ENCODE measurements at places on chromosomes 13 and 19.

GRCh38 chr13:97502706-97503105, 68.7 kb downstream of the RAP2A start:
- DNase-seq: no peak

GRCh38 chr19:55858969-55859368, 22.6 kb downstream of the NLRP4 start:
- no peak for DNase-seq

- DNase-seq: no peak
Observed at GRCh38 chr13:45196096-45196495, 4.7 kb downstream of the KCTD4 start.

GRCh38 chr19:9995999-9996398, 14.3 kb downstream of the COL5A3 start:
- no peak for DNase-seq

- no peak for DNase-seq
Observed at GRCh38 chr13:75418997-75419396, 63.0 kb downstream of the TBC1D4 start.

- DNase-seq: no peak
Observed at GRCh38 chr13:110841846-110842245, 73.0 kb downstream of the ANKRD10 start.

DNA sequence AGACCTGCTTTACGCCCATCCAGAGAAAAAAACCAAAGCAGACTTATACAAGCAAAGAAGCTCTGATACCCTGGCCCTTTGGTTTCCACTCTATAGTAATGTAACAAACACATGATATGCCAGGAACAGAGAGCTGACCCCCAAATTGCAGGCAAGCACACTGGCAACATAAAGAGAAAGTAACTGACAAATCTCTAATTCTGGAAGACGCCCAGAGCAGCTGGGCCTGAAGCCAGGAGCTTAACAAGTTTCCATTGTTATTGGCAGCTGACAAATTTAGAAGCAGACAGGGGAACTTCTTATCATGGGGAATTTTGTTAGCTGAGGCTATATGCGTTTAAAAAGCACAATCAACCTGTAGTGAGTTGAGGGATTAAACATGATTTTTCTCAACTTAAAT, 158.0 kb downstream of the DLEU7 start:
- no peak for DNase-seq

DNA sequence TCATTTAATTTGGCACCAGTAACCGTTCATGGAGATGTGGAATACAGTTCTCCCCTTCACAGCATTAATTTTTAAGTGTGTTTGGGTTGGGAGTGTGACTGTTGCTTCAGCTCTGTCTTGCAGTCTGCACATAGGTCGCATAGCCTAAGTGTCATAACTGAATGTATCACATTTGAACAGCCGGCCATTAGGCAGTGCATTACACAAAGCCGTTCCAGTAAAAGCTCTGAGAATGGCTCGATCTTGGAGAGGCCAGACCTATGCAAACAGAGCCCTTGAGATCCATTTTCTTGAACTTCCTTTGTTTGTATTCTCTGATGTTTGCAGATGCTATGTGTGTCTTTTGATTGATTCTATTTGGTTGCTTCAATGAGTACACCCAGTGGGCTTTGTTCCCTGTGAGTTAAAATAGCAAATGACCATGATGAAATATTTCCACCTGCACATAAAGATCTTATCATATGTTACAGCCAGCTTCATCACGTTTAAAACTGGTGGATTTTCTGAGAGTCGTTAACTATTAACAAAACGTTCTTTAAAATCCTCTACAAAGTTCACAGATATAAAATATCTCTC, 1104.9 kb upstream of the SLC10A2 start:
- DNase-seq: no peak

GRCh38 chr13:49690133-49690994, 922 bp downstream of the EBPL start:
- DNase-seq: peak; percentile 31

DNA sequence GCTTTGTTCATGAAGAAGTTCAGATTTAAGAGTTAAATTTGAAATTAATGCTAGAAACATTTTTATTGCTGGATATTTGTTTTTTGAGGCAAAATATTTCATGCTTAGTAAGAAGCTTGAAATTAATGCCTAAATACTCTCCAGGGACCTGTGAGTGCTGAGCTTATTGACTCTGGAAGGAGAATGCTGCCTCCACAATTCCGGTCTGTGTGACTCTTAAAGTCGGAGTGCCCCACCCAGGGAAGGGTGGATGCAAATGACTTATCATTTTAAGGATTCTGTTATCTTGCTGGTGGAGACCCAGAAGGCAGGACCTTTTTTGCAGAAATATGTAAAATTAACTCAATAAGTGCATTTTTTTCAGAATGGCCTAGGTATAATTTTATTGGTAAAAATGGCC, 143.8 kb upstream of the RXFP2 start:
- no peak for DNase-seq

DNA sequence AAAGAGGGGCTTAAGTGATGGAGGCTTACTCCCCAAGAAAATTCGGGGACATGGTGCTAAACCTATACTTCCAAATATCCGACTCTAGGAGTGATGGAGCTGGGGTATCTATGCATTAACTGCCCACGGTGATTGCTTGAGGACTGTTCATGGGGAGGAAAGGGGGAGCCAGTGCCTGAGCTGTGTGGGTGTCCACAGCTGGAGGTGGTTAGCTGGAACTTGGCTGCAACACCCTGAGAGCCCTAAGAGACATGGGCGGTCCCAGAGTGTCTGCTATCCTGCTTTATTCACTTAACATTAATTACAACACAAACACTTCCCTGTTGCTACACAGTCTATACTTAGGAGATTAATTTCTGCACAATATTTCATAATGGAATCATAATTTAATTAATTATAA, 28.1 kb upstream of the POMP start:
- no peak for DNase-seq

DNA sequence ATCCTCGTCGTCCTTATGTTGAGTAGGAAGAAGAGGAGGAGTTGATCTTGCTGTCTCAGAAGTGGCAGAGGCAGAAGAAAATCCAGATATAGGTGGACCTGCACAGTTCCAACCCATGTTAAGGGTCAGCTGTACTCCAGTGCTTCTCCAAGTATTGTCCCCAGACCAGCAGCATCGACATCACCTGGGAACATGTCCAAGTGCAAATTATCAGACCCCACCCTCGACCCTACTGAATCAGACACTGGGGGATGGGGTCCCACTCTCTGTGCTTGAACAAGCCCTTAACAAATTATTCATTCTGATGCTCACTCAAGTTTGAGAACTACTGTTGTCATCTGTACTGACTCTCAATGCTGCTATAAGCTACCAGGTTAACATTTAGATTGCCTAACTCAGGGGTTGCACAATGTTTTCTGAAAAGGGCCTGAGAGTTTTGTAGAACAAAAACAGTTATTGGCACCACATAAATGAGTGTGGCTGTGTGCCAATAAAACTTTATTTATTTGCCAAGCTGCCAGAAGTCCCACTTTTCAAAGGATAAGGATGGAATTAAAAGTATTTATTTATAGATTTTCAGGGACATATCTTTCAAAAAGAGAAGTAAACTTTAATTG, 226.7 kb upstream of the IPO5 start:
- DNase-seq: no peak

GRCh38 chr13:27005976-27006518, 165.6 kb downstream of the USP12 start:
- no peak for DNase-seq

DNA sequence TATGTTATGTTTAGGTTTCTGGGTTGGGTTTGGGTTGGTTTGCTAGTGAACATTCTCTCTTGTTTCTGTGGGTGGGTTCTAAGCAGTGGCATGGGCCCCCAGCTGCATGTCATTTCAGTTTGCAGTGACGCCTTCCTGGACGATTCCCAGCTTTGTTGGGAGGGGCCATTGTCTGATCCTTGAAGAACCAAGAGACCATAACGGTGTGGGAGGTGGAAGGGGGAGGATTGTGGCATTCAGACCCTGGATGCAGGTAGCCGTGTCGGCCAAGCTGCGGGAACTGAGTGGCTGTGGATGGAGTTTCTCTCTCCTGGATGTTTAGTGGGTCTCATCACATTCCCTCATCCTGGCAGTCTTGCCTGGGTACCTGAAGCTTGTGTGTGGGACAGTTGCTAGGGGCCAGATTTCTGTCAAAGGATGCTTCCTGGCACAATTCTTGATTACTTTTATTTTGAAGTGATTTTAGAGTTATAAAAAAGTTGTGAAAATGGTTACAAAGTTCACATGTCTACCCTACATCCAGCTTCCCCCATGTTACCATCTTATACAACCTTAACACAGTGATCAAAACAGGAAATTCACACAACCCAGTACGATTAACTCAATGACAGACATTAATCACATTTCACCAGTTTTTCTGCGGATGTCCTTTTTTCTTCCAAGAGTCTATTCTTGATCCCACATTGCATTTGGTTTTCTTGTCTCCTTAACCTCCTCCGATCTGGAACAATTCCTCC, 123.8 kb downstream of the SIPA1L3 start:
- DNase-seq: no peak

DNA sequence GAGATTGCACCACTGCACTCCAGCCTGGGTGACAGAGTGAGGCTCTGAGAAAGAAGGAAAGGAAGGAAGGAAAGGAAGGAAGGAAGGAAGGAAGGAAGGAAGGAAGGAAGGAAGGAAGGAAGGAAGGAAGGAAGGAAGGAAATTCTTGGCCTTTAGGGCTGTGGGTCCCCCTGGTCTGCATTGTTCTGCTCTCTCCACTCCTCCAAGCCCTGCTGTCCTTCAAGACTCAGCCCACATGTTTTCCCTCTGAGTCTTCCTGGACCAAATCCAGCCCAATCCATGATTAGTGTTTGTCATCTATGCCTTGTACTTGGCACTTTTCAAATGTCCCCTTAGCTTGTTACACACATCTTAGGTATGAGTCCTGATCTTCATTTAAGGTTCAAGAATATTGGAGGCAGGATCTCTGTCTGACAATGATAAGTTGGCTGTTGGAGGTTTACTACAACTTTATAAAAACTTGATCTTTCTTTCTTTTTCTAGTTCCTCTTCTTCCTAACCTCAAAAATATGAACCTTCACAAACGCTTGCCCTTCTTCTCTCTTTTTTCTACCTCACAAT, 48.8 kb upstream of the INTS6 start:
- DNase-seq: peak; percentile 26

DNA sequence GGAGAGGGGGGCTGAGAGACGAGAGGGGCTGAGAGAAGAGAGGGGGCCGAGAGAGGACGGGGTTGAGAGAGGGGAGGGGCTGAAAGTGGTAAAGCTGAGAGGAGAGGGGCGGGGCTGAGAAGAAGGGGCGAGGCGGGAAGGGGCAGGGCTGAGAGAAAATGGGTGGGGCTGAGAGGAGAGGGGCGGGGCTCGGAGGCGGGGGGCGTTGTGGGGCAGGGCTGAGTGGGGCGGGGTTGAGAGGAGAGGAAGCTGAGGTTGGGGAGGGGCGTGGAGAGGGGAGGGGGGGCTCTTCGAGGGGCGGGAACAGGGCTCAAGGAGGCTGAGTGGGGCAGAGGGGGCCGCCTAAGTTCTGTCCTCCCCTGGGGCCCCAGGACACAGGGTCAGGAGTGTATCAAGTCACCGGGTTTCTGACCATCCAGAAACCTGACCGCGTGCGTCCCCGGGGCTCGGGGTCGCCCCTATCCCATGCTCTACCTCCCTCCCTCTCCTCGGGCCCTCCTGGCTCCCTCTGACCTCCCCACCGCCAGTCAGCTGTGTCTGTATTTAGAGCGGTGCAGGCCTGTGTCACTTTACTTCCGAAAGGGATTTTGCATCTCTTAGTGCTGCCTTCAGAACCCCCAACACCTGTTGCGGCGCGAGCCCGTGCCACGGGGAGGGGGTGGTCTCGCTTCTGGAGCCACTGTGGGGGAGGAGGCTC, 38.6 kb upstream of the SEMA6B start:
- peak; percentile 85 for DNase-seq

GRCh38 chr19:38528931-38529330, 88.8 kb downstream of the MAP4K1 start:
- DNase-seq: no peak

DNA sequence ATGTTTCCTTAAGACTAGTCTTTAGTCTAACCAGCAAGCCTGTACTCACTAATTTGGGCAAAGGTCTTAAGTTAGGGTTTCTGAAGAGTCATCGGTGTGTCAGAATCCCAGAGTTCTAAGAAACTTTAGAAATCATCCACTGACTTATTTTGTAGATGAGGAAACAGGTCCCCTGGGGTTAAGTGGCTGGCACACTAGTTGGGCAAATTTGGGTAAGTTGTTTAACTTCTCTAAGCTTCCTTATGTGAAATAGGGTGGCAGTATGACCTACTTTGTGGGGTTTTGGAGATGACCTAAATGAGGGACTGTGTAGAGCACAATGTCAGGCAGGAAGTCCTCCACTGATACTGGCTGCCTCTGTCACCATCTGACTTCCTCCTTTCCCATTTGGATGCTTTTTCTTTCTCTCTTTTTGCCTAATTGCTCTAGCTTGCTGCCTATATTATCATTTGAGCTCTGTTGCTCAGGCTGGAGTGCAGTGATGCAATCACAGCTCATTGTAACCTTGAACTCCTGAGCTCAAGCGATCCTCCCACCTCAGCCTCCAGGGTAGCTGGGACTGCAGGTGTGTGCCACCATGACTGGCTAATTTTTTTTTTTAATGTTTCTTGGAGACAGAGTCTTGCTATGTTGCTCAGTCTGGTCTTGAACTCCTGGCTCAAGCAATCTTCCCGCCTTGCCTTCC, 2.3 kb downstream of the ADGRE3 start:
- no peak for DNase-seq

DNA sequence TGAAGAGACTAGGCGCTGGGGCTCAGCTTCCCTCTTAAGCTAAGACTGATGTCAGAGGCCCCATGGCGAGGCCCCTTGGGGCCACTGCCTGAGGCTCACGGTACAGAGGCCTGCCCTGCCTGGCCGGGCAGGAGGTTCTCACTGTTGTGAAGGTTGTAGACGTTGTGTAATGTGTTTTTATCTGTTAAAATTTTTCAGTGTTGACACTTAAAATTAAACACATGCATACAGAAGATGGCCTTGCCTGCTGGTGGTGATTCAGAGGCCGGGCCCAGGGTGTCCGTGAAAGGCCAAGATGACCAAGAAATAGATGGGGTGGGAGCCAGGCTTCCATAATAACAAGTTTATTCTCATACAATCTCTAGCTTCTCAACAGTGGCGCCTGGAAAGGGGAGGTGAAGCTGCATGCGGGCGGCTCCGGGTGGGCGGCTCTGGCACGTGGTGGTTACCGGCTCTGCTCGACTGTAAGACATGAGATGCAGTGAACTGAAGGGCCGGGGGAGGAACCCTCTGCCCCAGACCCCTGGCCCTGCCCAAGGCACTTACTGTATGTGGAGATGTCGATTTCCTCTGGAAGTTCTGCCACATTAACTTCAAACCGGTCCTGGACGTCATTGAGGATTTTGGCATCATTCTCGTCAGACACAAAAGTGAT, 10.5 kb downstream of the DDX39A start:
- no peak for DNase-seq
